ENCODE measurements at places on chromosomes 1 and 21.
A peak's percentile ranks its signal among the peaks of the same experiment; 100 is the strongest.

- DNase-seq = no peak
Observed at GRCh38 chr1:234763910-234764309, 153.9 kb upstream of the IRF2BP2 start.

DNA sequence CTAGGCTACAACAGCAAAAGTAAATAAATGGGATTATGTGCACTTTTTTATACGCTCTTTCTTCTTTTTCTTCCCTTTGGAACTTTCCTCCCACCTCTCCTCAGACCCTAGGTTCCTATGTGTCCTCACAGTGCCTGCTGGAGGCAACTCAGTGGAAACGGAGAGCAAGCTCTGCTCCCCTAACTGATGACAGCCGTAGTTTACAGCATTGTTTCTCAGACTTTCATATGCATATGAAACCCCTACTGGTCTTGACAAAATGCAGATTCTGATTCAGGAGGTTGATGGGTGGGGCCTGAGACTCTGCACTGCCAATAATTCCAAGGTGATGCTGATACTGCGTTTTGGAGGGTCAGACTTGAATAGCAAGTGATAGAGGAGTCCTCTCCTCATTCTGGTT lies 34.3 kb upstream of the HMCN1 start:
- DNase-seq = no peak

- no peak for DNase-seq
Observed at GRCh38 chr1:94621802-94622201, 80.2 kb upstream of the F3 start.

DNA sequence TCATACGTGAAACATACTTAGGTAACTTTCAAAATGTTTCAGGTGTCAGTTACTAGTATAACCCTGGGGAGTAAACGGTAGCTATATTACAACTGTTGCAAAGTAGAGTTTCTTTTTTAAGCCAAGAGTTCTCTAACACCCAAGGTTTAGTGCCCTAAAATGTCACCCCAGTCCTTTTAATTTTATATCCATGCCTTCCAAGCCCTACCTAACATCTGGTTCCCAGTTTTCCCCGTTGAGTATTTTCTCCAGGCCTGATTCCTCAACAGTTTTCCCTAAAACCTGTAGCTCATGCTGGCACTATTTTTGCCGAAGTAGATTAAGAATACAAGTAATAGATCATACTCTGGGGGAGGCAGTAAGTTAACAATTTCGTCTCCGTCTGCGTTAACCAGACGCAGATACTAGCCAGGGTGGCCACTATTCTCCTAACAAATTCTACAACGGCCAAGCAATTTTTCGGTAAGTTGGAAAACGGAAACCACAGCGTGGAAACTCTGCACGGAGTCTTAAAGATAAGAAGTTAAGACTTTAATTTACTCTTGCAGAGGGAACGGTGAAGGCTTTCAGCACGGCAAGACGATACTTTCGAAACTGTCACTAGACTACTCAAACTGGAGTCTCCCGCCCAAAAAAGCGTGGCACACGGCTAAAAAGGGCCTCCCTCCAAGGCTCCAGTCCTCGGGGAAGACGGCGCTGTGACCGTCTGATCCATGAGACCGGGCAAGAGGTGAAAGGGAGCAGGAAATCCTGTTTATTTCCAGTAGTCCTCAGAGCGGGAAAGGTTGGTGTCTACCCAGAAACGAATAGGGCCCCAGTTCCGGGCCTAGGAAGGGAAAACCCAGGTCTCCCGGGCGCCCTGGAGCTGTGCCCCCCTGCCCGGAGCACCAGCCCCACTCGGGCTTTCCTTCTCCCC lies 945 bp downstream of the SRSF4 start:
- no peak for DNase-seq

DNA sequence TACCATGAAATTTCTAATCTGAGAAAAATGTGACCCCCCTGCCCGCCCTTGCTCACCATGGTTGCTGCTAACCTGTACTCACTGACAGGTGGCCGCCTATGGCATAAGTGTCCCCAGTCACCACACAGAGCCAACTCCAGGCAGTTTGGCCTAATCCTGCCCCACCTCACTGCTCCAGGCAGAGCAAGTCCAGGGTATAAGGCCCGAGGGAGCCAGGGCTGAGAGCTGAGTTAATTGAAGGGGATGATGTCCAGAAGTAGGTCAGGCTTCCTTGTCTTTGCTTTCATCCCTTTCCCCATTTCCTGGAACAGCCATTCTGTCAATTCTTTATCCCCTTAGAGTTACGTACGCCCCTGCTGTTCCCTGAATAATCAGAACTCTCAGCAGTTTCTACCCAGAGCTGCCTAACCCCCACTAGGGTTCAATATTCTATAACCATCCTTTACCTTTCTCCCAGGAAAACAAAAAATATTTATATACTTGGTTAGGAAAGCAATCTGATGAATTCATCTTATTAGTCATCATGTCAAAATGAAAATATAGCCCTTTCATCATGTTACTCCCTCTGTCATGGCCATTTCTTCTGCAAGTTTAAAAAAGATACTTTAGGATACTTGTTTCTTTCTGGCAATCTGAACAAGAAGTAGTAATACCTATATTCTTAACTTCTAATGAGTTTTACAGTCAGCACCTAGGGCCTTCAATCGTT lies 29.4 kb upstream of the CD101 start:
- peak; percentile 22 for DNase-seq

GRCh38 chr1:50929376-50929958 lies 30.6 kb downstream of the FAF1 start:
- peak; percentile 37 for DNase-seq

- DNase-seq = peak; percentile 43
Observed at GRCh38 chr1:59008599-59009347, 224.9 kb upstream of the JUN start.

GRCh38 chr21:33947451-33948095 lies 32.0 kb upstream of the ATP5PO start:
- DNase-seq = peak; percentile 97

- DNase-seq = peak; percentile 19
Observed at GRCh38 chr1:205972491-205973168, 29.4 kb upstream of the SLC26A9 start.

DNA sequence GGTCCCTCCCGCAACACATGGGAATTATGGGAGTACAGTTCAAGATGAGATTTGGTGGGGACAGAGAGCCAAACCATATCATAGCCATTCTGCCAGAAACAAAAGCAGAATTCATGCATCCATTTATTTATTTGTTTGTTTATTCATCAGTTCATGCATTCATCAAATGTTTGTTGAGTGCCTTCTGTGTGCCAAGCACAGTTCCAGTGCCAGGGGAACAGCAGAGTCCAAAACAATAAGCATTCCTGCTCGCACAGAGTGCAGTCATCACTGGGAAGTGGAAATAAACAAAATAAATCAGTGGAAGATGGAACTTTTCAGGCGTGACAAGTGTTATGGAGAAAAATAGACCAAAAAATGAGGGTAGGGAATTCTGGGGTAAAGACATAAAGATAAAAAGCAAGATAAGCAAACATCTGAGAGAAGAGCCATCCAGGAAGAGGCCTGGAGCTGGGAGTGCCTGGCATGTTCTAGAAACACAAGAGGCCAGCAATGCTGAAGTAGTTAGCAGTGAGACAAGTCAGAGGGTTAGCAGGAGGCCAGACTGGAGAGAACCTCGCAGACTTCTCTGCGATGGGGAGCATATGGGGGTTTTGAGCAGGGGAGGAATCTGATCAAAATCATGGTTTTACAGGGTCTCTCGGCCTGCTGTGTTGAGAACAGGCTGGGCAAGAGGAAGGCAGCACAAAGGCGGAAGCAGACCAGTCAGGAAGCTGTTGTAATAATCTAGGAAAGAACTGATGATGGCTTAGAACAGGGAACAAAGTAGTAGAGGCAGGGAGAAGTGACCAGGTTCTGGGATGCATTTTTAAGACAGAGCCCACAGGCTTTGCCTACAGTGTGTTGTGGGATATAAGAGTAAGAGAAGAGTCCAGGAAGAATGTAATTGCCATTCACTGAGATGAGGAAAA lies 113.2 kb downstream of the GLUL start:
- DNase-seq = no peak

DNA sequence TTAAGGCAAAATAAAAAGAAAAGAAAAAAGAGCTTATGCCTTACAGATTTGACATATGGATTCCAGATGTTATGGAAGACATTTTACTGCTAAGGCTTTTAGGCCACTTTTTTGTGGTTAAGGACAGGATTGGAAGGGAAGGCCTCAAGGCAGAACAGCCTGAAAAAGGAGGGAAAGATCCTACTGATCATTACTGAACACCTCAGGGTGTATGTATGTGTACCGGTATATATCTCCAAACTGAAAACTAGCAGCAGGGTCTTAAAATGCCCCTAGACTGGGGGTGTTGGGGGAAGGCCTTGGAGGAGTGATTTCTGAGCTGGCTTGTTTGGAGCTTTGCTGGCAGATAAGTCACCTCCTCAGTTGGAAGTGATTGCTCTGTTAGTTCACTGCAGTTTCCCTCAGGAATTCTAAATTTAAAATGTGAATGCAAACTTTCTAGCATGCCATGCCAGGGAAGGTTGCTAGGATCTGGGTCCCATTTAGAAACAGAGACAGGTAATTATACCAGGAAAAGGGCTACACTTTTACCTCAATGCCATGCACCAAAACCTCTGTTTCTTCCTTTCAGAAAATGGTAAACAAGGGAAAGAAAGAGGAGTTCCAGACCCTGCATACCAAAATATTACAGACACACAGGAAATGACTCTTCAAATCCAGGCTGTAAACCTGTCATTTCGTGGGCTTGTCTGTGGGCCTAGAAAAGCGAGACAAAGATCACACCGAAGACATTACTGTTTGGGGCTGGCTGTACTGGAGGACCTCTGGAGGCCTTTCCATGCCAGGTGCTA lies 15.0 kb downstream of the C1orf52 start:
- peak; percentile 82 for DNase-seq

GRCh38 chr1:98030483-98030882 lies 109.6 kb upstream of the DPYD start:
- peak; percentile 73 for DNase-seq

DNA sequence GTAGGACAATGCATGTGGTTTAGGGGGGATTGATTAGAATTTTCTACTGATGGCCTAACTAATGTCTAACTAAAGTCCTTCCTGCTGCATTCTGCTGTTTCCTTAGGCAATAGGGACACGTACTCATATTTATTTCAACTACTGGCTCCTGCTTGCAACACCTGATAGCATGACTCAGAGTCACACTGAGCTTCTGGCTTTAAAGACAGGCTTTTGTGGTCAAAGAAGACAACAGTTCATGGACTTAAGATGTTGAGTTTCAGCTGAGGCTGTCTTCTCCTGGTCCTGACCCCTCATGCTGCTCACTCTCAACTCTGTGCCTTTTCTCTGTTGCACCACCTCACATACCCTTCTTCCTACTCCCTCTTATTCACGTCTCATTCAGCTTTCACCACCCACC lies 29.1 kb upstream of the TRABD2B start:
- no peak for DNase-seq

GRCh38 chr1:28126783-28127490 lies 38.5 kb upstream of the EYA3 start:
- DNase-seq = no peak

GRCh38 chr1:16262067-16262466 lies 25.1 kb upstream of the CPLANE2 start:
- DNase-seq = no peak

DNA sequence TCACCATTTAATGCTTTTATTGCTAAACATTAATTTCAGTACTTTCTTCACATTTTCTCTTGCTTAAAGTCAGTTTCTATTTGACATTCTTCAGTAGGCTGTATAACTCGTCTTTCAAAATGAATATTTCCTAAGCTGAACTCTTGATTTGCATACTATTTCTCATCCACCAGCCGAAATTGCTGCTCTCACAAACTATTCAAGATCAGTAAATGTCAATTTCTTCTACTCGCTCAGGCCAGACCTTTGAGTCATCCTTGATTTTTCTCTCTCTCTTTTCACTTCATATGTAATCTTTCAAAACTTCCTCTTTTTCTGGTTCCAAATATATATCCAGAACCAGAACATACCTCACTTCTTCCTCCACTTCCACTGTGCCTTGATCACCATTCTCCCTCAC lies 990.0 kb downstream of the KCNT2 start:
- DNase-seq = no peak

DNA sequence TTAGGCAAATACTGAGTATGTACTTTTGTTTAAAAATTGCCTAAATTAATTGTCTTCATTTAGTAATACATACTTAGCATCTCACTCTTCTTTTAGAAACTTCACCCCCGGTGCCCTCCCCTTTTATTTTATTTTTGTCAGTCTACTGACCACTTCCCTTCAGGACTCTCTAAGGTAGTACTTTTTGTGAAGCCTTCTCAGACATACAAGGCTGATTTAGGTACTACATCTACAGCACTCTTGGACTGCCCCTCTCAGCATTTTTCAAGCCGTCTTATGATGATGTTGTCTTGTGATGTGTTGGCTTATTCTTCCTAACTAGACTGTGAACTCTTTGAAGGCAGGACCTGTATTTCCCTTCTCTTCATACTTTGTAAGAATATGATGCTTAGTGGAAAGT lies 24.7 kb downstream of the RPS6KC1 start:
- no peak for DNase-seq

GRCh38 chr1:3467096-3468036 lies 12.9 kb downstream of the ARHGEF16 start:
- DNase-seq = no peak

DNA sequence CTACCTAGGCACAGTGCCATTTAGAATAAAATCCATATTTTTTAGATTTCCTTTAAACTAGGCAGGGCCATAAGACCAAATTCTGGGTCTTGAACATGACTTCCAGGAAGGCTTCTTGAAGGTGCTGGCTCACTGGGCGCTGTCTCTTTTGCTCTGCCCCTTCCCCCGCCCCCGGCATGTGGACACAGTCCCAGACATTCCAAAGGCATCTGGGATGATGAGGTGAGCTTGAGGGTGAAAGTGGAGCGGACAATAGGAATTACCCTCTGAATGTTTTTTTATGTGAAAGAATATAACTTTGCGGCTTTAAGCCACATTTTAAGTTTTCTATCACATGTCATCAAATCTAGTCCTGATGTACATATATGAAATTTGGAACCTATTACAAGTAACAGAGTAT lies 29.4 kb downstream of the RWDD3 start:
- DNase-seq = no peak

GRCh38 chr1:12398479-12398878 lies 168.6 kb downstream of the VPS13D start:
- no peak for DNase-seq

DNA sequence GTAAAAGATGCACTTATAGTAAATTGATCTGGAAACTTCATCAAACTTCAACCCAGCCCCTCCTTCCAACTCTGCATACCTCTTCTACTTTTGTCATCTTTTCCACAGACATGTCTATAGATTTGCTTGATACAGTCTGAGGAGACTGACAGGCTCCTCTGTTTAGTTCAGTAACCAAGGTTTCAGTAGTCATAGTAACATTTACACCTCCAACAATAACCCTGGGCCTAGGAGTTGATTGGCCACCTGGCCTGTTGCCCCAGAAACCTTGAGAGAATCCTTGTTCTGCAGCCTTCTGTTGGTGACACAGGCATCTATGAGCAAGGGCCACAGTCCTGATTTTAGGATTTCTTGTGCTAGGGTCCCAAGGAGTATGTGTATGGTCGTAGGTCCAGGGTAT lies at the start of gene CFAP141:
Gene CFAP141, minus strand, starts transcription at position 138 of the 400 bp plus-strand sequence. Its CDS starts 26 bp downstream, at position 112.
- DNase-seq = no peak

DNA sequence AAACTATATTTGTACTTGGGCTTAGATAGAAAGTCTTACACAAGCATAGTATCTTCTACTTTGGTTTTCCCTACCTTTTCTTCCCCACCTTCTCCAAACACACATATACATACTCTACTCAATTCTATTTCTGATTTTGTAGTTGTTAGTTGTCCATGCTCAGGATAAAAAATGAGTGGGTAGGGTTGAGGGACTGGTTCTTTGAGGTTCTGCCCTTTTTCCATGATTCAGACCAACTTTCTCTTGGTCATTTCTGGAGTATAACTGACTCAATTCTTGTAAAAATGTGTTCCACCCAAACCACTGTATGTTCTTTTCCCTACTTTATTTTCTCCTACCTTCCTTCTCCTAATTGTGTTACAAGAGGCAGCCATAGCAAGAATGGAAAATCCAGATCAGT lies 3.3 kb downstream of the CFAP126 start:
- no peak for DNase-seq
